ENCODE measurements at places on chromosomes 5 and 9. TPM values are rescaled to one million over a fixed set of nuclear protein-coding genes. Genes with fewer than 3 reads are reported as not detected.

GRCh38 chr9:13446286-13446937 lies 166.9 kb upstream of the MPDZ start:
- no peak for DNase-seq

CXCL14 gene
- total RNA-seq, result not detected

- DNase-seq, result no peak
Measured at GRCh38 chr9:108296056-108296455, 559.7 kb downstream of the ACTL7B start.

HOMER1 gene
- total RNA-seq, result 1.7 TPM

Data from pulmonary artery endothelial cell (primary cell).